LNCaP clone FGC (cell line): ENCODE measurements at places on chromosomes 7 and 10.

DNA sequence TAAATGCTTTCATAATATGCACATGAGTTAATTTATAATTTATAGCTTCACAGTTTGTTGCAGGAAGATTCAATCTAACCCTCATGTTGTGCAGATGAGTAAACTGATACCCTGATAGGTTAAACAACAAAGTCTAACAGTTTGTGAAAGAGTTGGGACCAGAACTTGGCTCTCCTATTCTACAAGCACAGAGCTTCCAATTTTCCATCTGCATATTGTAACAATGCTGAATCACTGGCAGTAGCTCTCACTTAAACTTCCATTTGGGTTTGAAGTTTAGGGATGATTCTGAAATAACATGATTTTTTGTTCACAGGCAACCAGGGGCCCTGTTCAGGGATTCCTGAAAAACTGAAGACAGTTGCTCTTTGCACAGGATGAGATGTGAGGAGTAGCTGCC lies 179.3 kb downstream of the XPNPEP1 start:
- DNase-seq: no peak

- DNase-seq: no peak
These were observed 141.0 kb downstream of the PLXNA4 start for GRCh38 chr7:132435016-132435990.

DNA sequence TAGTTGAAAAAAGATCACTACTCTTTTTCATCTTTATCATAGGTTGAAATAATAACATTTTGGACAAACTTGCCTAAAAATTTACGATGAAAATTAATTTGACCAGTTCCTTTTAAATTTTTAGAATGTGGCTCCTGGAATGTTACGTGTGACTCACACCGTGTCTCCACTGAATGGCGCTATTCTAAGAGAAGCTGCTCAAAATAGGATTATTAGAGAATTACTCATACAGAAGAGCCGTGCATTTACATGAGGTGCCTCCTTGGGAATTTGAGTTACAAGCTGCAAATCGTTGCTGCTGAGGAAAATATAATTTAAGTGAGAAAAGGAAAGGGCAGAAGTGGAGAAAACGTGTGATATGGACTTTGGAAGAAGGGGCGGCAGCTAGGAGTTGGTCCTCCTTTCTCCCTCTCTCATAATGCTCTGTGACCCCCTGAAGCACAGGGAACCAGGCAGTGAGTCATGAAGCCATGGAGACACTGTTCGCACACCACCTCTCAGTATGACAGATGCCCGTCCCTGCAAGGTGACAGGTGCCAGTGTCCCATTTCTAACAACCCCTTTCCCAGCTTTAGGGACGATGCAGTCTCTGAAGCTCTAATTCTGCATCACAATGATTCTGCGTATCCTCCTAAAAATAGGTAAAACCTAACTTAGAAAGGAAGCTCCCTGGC lies 323.2 kb upstream of the COBL start:
- DNase-seq: no peak

- no peak for DNase-seq
These were observed 7.7 kb upstream of the NRBF2 start for GRCh38 chr10:63125459-63125858.

- no peak for DNase-seq
These were observed 17.5 kb downstream of the INPP5A start for GRCh38 chr10:132554991-132555647.

GRCh38 chr7:47950714-47951113 lies 2.4 kb upstream of the PKD1L1 start:
- no peak for DNase-seq

- no peak for DNase-seq
These were observed 12.5 kb upstream of the KLHL7 start for GRCh38 chr7:23093111-23093510.

GRCh38 chr7:48108959-48109847 lies 20.1 kb downstream of the UPP1 start:
- no peak for DNase-seq

DNA sequence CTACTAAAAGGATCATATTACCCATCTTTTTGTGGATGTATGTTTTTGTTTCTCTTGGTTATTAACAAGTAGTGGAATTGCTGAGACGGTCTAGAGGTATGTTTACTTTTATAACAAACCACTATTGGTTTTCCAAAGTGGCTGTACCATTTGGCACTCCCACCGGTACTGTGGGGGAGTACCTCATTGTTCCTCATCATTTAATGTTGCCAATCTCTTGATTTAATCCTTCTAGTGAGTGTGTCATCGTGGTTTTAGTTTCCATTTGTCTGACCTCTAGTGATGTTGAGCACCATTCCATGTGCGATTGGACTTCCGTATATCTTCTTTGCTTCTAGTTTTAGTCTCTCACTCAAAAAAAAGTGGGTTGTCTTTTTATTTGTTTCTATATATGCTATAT lies 50.4 kb downstream of the RBM33 start:
- no peak for DNase-seq
